ENCODE measurements at places on chromosomes 2 and 18.

DNA sequence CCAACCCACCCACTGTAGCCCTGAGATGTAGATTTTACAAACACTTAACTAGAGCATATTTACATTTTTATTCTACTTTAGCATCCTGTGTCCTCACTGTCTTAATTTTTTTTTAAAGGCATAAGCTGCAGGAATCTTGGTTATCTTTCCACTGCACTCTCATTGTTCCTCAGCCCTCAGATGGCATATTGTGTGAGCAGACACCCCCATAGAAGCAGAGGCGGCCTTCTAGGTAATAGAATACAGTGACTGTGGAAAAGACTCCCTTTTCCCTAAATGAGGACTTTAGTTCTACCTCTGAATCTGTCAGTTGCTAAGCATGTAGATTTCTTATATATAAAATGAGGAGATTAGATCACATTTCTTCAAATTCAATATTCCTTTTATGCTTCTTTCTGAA is 543.5 kb upstream of the SPHKAP start:
- DNase-seq, result no peak

- DNase-seq, result no peak
Measured at GRCh38 chr2:20600756-20601325, 50.1 kb downstream of the HS1BP3 start.

GRCh38 chr18:44737623-44738022 is 56.9 kb downstream of the SETBP1 start:
- DNase-seq, result no peak

DNA sequence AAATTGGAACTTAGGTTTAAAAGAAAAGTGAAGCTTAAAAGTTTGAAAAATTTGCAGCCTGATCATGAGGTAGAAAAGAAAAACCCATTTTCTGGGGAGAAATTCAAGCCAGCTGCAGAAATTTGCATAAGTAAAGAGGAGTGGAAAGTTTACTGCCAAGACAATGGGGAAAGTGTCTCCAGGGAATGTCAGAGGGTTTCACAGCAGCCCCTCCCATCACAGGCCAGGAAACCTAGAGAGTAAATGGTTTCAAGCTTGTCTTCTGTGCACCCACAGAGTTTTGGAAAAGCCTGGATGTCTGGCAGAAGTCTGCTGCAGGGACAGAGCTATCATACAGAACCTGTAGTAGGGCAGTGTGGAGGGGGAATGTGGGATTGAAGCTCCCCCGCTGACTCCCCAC is 254.0 kb upstream of the FSIP2 start:
- DNase-seq, result no peak

- no peak for DNase-seq
Measured at GRCh38 chr2:239767021-239767905, 257.9 kb downstream of the NDUFA10 start.

DNA sequence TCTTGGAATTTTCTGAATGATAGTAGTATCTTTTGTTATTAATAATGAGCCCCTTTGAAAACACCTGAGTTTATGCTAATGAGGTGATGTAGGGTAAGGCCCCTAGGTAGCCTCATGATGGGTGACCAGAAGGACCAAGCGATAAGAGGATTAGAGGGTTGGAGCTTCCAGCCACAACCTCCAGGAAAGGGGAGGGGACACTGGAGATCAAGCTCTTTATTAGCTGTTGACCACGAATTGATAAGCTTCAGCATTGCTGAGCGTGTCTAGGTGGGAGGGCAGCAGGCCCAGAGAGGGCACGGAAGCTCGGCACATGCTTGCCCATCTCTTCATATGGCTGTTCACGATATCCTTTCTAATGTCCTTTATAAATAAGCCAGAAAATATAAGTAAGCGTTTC is 39.0 kb downstream of the KIAA2012 start:
- no peak for DNase-seq

DNA sequence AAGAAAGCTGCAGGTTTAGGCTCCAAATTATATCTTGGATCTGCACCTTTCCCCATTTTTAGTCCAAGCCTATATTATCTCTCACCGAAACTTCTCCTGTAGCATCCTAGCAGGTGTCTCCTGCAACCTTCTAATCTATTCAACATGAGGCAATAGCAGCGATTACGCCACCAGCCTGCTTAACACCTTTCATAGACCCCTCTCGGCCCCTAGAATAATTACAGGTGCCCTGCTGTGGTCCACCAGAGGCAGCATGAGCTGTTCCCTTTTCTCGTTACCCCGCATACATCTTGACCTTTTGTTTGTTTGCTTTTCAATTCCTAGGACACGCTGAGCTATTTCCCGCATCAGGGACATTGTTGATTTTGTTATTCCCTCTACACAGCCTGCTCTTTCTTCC is 361.9 kb downstream of the CYRIA start:
- DNase-seq, result no peak

DNA sequence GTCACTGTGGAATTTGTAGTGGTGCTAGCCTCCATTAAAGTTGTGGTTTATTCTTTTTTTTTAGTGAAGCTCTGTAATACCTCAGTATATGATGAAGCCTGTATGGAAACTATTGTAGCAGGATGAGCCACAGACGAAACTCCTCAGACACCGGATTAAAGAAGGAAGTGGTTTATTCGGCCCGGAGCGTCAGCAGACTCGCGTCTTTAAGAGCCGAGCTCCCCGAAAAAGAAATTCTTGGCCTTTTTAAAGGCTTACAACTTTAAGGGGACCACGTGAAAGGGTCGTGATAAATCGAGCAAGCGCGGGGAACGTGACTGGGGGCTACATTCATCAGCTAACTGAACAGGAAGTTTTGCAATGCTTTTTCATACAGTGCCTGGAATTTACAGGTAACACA is 8.1 kb upstream of the CCL20 start:
- DNase-seq, result no peak

- DNase-seq, result no peak
Measured at GRCh38 chr2:60410456-60411146, 142.9 kb downstream of the BCL11A start.

GRCh38 chr2:233098618-233099017 is 38.5 kb downstream of the INPP5D start:
- DNase-seq, result no peak

DNA sequence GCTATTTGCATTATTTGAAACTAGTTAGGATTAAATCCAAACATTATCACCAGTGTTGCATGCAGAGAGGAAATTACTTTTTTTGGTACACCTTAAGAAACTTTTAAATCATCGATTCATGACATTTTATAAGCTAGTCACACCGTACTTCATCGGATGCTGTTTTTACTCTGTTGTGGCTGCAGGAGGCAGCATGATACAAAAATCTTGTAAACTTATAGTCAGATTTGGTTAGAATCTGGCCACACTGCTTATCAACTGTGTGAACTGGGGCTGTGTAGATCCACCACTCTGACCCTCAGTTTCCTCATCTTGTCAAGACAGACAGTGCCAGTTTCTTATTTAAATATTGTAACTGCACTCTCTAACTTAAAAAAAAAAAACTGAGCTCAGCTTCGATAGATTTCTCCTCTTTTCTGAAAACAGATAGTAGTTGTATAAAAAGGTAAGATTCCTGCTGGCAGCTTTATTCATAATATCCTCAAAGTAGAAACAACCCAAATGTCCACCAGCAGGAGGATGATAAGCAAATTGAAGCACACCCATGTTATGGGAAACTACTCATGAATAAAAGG is 77.8 kb downstream of the RAPGEF4 start:
- DNase-seq, result no peak

GRCh38 chr2:66512626-66513025 is 77.7 kb downstream of the MEIS1 start:
- no peak for DNase-seq

GRCh38 chr2:67412424-67412823 is 15.3 kb downstream of the ETAA1 start:
- no peak for DNase-seq

DNA sequence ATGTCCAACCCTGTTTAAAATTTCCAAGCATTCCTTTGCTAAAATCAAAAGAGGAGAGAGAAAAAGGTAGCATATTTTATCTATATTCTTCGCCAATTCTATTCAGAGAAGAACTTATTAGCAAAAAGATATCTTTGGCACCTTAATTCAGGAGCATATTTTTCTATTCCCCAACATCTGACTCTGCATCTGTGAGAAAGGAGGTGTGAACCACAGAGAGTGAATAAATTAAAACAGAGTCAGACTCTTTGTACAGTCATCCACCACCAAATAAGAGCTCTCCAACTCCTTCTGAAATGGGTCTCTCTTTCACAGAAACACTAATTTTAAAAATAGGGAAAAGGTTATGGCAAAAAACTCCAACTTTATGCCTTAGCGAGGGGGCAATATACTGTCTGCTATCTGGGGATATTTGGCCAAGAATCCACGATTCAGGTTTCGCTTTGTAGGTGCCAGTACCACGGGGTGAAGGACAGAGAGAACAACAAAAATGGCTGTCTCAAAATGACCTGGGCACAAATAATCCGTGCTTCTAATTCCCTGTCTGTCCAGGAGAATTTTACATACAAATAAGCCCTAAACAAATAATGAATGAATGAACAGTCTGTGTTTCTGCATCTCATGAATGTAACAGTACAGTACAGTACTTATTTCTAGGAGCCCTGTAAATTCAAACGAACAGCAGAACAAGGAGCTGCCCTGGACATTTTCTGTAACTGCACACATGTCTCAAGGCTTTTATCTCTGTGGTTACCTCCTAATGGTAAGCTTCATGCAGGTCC is 43.4 kb downstream of the EPB41L3 start:
- DNase-seq, result no peak

GRCh38 chr2:54008439-54008838 is 37.6 kb upstream of the PSME4 start:
- no peak for DNase-seq

- no peak for DNase-seq
Measured at GRCh38 chr2:239244625-239245024, 156.2 kb downstream of the HDAC4 start.

GRCh38 chr2:10934308-10934978 is 22.7 kb downstream of the KCNF1 start:
- no peak for DNase-seq

GRCh38 chr2:17830053-17831034 is 14.1 kb downstream of the MSGN1 start:
- DNase-seq, result peak; percentile 18

Data from epithelial cell of prostate (primary cell).